ENCODE measurements at places on chromosomes 12 and 14.

DNA sequence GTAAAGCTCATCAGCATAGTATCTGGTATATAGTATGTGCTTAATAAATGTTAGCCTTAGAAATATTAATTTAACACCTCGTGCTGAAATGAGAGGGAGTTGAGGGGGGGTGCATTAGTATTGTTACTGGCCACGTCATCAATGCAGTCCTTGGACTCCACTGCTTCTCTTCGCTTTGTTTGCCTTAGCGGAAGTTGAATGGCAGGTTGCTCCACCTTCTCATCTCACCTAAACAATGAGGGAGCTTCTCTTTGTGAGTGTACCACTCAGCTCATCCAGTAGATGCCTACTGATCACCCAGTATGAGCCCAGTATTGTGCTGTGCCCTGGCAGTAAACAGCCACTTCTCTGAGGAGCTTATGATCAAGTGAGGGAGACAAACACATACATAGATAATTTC is 4.5 kb downstream of the TMEM117 start:
- DNase-seq = no peak

DNA sequence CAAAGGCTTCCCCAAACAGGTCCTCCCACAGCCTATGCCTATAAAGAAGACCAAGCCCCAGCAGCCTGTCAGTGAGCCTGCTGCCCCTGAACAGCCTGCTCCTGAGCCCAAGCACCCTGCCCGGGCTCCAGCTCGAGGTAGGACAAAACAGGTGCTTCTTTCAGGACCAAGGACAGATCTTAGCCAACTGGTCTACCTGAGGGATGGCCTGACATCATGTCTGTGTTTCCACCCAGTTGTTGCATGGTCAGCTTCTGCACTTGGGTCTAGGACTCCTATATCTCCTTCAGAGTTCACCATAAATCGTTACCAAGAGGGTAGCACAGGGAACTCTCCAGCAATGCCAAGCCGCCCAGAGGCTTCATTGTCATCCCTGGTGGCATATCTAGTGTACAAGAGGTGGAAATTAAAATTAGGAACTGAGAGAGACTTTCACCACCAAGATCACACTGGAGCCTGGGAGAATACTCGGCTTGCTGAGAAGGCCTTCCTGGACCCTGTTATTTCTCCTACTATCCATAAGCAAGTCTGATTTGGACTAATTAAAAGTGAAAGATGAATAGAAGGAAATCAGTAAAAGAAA is 38.2 kb upstream of the OAS1 start:
- DNase-seq = no peak

GRCh38 chr12:111673503-111673902 is 12.3 kb downstream of the BRAP start:
- no peak for DNase-seq

- DNase-seq = peak; percentile 48
Observed at GRCh38 chr14:87133073-87133801, 859.7 kb downstream of the GALC start.

DNA sequence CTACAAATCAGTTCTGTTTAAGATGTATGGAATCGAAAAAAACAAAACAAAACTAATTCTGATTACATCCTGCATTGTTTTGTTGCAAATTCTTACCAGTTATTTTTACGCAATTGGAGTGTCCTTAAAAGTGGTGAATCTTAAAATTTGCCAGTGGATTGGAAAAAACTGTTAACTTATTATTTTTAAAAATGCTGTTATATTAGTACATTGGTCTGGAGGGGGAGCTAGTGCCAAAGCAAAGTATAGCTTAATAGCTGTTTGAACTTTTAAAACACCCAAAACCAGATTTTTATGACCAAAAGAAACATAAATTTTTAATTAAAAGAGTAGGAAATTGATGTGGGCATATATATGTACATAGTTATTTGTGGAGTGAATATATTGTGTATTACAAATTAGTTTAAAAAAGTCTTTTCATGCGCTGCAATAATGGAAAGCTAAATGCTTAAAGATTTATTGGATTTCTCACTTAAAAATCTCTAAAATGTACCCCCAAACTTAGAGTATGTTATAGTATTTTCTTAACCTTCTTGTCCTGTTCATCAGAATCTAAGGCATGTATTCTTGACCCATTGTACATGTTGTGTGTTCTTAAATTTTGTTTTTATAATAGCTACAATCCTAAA is 2.5 kb downstream of the FUT8 start:
- no peak for DNase-seq

DNA sequence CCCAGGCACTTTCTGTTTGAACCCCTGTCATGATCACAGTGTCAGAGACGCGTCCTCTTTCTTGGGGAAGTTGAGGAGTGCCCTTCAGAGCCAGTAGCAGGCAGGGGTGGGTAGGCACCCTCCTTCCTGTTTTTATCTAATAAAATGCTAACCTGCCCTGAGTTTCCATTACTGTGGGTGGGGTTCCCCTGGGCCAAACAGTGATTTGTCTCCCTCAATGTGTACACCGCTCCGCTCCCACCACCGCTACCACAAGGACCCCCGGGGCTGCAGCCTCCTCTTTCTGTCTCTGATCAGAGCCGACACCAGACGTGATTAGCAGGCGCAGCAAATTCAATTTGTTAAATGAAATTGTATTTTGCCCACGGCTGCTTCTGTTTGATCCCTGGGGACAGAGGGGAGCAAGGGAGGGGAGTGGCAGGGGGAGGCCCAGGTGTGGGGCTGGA is 5.1 kb downstream of the SHMT2 start:
- no peak for DNase-seq

GRCh38 chr12:112347581-112347982 is 34.6 kb downstream of the HECTD4 start:
- DNase-seq = peak; percentile 40

DNA sequence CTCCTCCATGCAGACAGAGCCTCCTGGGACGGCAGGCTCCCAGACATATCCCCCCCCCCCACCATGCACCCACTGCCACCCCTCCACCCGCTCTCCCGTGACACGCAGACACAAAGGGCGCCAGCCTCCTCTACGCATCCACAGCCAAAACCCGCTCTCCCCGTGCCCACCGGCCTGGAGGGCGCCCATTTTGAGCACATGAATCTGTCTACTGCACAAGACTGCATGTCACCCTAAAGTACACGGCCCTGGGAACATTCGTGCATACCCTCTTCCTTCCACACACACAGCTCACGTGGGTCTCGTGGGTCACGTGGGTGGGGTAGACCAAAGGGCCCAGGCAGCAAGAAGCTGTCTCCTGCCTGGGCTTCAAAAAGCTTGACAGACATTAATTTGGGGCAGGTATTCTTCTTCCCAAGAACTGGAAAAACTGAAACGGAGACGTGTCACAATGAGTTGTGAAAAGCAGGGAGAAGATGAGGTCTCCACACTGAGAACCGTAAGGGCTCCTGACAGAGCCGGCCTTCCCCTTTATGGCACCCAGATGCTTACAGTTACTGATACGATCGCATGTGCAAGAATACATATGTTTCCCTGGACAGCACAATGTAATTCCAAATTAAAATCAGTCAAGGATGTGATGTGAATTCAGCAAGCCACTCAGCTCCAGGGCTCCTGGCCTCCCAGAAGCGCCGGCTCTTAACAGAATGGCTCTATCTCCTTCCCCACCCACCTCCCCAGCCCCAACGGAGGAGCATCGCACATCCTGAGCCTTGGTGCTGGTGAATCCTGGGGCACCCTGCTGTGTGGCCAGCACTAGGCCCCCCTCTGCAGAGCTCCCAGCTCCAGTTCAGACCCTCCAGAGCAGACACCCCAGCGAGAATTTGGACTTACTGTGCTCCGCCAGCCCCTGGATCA is 1.9 kb downstream of the TGFB3 start:
- no peak for DNase-seq

- no peak for DNase-seq
Observed at GRCh38 chr14:101823511-101824120, 62.1 kb downstream of the PPP2R5C start.

GRCh38 chr12:112901271-112901670 is 5.5 kb upstream of the OAS1 start:
- no peak for DNase-seq

DNA sequence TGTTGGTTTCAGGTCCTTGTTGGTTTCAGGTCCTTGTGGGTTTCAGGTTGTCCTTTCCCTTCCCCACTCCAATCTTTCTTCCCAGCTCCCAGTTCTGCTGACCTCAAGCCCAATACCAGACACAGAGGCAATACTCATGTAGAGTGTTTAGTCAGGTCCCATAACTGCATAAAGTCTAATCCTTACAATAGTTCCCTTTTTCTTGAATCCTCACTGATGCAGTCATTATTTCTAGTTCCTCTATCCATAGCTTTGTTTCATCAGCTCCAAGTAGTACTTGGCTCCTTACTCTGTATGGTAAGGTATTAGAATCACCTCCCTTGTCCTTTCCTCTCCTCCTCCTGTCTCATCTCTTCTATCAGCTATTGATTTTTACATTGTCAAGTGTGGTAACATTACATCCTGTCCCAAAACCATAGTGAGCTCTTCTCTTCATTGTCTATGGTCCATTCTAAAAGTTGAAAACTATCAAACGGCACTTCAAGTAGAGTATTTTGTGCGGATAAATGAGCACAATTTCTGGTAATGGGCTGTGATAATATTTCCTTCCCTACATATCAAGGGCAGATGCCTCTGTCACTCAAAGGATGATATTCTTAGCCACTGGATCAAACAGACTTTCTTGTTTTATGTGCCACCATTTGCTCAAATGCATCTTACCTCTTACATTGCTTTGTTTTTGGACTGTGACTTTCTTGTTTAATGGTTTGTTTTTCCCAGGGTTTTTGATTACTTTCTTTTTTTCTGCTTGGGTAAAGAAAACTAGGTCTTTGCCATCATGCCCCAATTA is 57.2 kb upstream of the JDP2 start:
- DNase-seq = no peak

DNA sequence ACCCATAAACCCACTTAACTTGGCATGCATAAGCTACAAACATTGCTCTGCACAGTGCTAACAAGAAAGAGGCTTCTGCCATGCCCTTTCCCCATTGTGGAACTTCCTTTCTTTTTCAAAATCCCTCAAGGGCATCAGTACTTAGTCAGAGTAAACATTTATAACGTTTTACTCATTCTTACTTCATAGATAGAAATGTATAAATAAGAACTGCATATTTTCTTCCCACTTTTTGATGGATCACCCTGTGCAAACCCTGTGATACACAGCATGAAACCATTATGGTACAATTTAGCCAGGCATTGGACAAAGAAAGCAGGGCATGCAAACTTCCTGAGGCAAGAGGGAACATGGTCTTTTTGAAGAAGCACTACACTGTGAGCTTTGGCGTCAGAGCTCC is 113.8 kb upstream of the FOXG1 start:
- DNase-seq = no peak
